ENCODE measurements at places on chromosomes 7 and 10.

DNA sequence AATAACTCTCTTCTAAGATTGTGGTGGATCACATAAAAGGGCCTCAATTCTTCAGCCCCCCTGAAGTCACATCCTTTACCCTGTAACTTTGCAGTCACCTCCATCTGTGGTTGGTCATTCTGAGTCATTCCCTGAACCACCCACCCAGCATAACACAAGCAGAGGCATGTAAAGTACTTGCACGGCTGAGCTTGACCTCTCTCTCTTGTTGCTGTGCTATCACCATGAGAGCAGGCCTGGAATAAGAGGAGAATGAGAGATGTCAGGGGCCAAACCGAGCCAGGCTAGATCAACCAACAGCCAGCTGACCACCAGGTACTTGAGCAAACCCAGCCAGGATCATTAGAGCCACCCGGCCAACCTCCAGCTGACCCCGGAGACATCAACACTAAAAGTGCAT is 13.5 kb upstream of the STK17A start:
- no peak for DNase-seq

DNA sequence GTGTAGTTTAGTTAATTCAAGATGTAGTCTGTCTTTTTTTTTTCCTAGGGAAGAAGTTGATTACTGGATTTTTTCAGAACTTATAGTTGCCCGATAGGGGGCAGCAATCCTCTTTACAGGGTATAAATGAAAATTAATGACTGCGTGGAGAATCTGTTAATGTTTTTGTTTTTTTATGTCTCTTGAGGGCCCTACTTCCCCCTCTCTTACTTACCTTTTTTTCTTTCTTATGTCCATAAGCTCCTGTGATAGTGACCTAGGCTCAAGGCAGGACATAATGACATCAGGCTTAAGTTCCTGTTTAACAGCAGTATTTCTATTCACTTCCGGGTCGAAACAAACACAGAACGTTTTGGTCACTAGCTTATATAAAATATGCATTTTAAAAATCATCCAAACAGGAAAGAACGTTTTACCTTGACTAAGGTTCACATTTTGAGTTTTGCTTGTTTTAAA is 18.8 kb downstream of the CDC123 start:
- DNase-seq, result no peak

GRCh38 chr7:18235819-18236218 is 208.2 kb upstream of the PRPS1L1 start:
- DNase-seq, result no peak

DNA sequence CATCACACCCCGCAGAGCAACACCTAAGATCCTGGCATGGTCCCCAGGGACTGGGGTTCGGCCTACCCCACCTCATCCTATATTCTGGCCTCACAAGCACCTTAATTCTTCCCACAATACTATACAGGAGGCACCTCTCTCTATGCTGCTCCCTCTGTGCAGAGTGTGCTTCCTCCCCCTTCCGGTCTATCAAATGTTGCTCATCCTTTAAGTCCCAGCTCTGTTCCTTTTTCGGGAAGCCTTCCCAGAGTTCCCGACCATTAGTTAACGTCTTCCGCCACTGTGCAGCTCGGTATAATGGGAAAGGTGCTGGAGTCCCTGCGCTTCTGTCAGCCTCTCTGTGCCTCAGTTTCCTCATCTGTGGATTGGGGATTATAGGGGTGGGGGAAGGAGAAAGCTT is 21.8 kb downstream of the PALD1 start:
- DNase-seq, result no peak

- DNase-seq, result no peak
Measured at GRCh38 chr10:124745673-124746072, 1.5 kb upstream of the FAM53B start.

DNA sequence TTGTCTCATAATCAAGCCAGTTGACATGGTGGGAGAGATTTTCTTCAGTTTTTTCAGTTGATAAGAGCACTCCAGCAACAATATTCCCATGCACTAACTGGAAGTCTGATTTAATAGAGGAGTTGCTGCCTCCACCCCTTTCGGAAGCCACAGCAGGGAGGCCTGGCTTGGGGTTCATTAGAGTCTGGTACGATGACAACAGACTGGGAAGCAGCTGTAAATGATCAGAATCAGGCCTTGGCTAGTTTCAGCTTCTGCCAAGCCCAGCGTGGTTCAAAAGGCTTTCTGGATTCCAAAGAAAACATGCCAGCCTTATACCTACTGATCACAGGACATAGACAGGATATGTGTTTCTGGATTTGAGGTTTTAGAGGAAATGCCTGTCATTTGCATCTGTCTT is 274.0 kb downstream of the CSTF2T start:
- DNase-seq, result no peak

GRCh38 chr7:405489-406211 is 114.0 kb downstream of the PDGFA start:
- DNase-seq, result no peak

- peak; percentile 63 for DNase-seq
Measured at GRCh38 chr10:13348216-13349017, at the start of gene SEPHS1. Gene SEPHS1 (minus strand): TSS chr10:13348293. CDS start chr10:13344950, 3,343 bp downstream.

- no peak for DNase-seq
Measured at GRCh38 chr7:128392446-128393327, 17.1 kb downstream of the IMPDH1 start.

DNA sequence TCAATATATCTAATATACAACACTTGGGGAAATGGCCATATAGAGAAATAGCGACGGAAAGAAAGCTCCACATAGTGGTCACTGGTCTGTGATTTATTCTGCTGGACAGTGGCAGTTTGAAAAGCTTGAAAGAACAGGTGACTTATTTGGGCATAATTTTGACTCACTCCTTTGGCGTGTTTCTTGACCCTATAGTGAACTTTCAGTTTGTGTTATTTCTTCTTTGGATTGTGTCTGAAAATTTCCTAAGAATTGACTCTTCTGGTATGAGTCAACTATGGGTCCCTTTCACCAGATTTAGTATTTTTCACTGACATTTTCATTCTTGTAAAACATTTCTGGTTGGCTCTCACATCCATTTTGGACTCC is 25.8 kb upstream of the IMMP2L start:
- no peak for DNase-seq

GRCh38 chr10:49634069-49634660 is 20.3 kb downstream of the CHAT start:
- no peak for DNase-seq

DNA sequence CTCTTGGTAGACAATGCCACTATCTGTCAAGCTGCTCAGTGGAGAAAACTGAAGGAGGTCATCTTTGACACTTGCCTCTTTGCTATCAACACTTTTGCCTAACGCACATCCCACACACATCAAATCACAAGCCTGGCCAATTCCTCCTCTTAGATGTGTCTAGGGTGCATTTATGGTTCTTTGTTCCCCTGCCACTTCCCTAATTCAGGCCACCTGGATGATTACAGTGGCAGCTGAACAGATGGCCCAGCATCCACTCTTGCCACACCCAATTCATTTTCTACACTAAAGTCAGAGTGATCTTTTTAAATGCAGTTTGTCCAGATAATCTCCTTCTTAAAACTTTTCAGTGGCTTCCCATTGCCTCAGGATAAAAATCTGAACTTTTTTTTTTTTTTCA is 58.6 kb downstream of the LAMB4 start:
- DNase-seq, result no peak

DNA sequence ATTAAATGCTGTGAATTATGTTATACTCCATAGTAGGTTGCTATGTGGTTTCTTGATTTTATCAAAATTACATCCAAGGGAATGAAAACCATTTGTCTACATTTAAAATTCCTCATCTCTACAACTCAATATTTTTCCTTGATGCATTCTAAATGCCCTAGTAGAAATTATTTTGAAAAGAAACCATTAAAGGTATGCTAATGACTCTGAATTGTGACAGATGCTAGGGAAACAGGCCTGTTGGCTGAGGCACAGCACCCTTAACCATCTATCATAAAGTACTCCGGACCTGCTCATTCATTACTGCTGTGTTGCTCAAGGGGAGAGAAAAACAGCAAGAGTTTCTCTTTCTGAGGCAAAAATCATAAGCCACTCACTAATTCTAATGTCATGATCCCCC is 131.2 kb downstream of the CHCHD3 start:
- DNase-seq, result no peak

DNA sequence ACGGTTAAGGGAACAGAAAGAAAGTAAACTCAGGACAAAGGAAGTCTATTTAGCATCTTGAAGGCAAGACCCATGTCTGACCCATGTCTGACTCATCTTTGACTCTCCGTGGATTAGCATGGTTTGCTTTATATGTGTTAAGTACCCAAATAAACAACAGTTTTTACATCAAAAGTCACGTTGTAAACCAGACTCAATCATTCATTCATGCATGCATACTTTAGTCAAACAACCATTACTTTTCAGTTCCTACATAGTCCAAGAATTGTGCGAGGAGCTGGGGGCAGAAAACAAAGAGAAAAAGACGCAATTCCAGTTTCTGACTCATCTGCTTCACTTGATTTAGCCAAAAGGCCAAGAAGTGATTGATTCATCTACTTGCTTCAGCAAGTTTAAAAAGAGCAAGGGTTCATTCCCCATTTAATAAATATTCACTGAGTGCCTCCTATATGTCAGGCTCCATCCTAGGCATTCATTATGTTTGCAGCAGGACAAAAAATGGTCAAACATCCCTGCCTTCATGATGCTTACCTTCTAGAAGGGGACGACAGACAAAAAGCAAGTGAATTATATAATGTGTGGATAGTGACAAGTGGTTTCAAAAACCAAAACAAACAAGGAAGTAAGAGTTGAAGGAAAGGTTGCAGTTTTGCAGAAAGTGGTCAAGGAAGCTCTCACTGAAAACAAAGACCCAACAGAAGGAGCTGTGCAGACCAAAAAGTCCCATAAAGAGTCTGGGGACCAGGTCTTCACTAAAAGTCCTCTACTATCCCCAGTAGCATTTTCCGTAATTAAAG is 116.2 kb downstream of the FAM107B start:
- no peak for DNase-seq

DNA sequence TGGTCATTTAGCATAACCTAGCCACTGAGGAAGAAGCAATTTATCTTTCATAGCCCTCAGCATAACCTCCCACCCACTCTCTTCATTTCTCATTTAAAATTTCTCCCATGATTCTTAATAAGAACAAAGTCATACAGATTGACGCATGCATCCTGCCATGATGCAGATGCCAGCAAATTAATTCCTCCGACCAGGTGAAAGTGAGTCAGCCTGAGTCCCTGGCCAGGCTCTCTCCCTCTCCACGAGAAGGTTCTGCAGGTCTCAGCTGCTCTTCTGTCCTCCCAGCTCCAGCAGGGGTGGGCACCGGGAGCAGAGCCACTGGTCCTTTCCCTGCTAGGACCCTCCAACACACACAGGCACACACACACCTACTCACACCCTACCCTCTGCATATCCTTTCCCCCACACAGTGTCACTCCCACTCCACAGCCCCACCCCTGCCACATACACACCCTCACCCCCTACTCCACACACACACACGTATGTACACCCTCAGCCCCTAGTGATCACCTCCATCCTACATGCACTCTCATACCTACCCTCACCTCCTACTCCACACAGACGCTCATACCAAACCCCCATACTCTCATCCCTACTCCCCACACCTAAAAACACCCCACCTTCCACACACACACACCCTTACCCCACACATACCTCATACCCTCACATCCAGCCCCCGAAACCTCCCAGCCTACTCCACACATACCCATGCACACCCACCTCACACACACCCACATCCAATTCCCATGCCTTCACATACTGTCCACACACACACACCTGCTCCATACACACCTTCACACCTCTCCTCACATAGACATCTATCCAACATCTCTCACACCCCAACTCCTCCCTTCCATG is 78.0 kb downstream of the FAM13C start:
- DNase-seq, result no peak

- DNase-seq, result no peak
Measured at GRCh38 chr7:85875398-85875797, 688.5 kb upstream of the SEMA3D start.

DNA sequence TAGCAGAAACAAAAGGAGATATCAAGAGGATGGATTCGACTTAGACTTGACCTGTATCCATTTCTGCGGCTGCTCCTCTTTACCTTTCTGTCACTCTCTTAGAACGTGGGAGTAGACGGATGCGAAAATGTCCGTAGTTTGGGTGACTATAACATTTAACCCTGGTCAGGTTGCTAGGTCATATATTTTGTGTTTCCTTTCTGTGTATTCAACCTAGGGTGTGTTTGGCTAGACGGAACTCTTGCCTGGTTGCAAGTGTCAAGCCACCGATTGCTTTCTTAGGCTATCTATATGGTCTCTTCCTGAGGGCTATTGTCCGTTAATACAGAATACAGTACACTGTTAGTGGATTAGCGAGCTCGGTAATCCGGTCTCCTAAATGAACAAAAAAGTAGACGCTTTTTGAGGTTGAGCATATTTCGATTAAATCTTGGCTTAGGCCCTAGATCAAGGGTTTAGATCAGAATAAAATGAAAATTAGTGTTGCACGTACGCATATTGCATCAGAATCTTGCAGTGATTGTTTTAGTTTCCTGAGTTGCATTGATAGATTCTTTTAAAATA is 1.2 kb downstream of the PTEN start:
- DNase-seq, result no peak

All from SHP77 treated with DMSO at 0.1 percent for 48 hours (cell line).